ENCODE measurements at places on chromosomes 6 and 20. TPM values are rescaled to one million over a fixed set of nuclear protein-coding genes. Genes with fewer than 3 reads are reported as not detected.

C6orf15 gene
- total RNA-seq = not detected

TBXT gene
- total RNA-seq = not detected

KIAA0408 gene
- total RNA-seq = 1.4 TPM

LHFPL5 gene
- total RNA-seq = not detected

DNA sequence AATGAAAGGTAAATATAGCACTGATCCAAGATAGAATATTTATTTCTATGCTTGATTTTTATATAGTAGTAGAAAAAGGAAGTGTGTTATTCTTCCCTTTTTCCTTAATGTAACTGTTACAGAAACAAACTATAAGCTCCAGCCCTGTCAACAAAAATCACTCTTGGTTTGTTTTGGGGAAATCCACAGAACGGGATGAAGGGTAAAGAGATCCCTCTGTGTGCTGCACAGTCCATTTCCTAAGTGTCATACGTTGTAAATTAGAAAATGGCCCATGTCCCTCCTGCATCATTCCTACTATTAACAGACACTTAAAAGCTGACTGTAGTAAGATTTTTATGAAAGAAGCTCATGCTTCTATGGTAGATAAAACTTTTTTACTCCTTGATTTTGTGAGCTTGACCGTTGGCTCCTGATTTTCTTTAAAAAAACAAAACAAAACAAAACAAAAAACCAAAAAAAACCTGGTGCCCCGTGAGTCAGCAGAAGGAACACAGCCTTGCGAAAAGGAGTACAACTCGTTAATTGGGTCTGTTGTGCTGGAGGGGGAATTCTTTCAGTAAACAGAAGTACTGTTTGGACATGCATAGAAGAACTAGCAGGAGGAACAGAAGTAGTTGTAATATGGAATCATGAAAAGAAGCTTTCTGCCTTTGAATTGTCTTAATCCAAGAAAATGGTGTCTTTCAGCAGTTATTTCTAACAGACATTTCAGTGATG is 67.5 kb downstream of the RTN4IP1 start:
- peak; percentile 35 for DNase-seq
- 0 out of 2 replicates have a peak overlapping the region, but pooled peaks have one; percentile 13 for H3K27ac ChIP-seq
- H3K27me3 ChIP-seq = no peaks in the 10 kb centered on the region
- H3K4me1 ChIP-seq = peaks cover 22% of the 10 kb centered on the region

- no peaks in the 10 kb centered on the region for H3K36me3 ChIP-seq
- H3K27ac ChIP-seq = no peak overlapping the region
- H3K27me3 ChIP-seq = 0 out of 2 replicates have a peak, but pooled peaks cover 3% of the 10 kb centered on the region
These were observed 3.3 kb downstream of the KCNS1 start for GRCh38 chr20:45097485-45098102.

- no peaks in the 10 kb centered on the region for H3K27me3 ChIP-seq
- H3K27ac ChIP-seq = no peak overlapping the region
- DNase-seq = no peak
- no peak overlapping the region for H3K4me3 ChIP-seq
- H3K4me1 ChIP-seq = peaks cover 9% of the 10 kb centered on the region
These were observed 202.0 kb upstream of the RAB32 start for GRCh38 chr6:146341493-146342230.

- H3K27me3 ChIP-seq = no peaks in the 10 kb centered on the region
- H3K36me3 ChIP-seq = peaks cover 4% of the 10 kb centered on the region
- no peak overlapping the region for H3K27ac ChIP-seq
- H3K4me1 ChIP-seq = peaks cover 11% of the 10 kb centered on the region
- no peak overlapping the region for H3K4me3 ChIP-seq
- DNase-seq = no peak
These were observed 14.7 kb downstream of the SESN1 start for GRCh38 chr6:109079981-109080380.

DNA sequence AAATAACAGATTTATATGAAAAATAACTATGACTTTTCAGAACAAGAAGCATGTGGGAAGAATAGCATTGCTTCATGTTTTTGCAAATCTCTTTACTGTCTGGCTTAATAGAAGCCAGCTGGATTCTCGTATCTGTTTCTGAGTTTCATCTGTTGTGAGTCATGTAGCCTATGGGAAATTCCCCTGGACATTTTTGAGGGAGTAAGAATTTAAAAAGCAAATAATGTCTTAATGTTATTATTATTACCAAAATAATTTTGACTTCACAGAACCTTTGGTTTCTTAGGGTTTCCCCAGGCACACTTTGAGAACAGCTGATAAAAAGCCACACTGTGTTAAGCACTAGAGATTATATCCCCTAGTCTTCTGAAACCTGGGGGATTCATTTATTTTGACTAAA is 75.8 kb downstream of the SYCP2L start:
- peak overlapping the region; percentile 24 for H3K27ac ChIP-seq
- DNase-seq = peak; percentile 87
- H3K27me3 ChIP-seq = no peaks in the 10 kb centered on the region
- H3K4me3 ChIP-seq = peak overlapping the region; percentile 30

- H3K4me1 ChIP-seq = no peaks in the 10 kb centered on the region
- no peak overlapping the region for H3K27ac ChIP-seq
- no peak overlapping the region for H3K4me3 ChIP-seq
- H3K36me3 ChIP-seq = no peaks in the 10 kb centered on the region
- no peaks in the 10 kb centered on the region for H3K27me3 ChIP-seq
- DNase-seq = no peak
These were observed 2.7 kb downstream of the AKAP12 start for GRCh38 chr6:151242420-151242861.

DNA sequence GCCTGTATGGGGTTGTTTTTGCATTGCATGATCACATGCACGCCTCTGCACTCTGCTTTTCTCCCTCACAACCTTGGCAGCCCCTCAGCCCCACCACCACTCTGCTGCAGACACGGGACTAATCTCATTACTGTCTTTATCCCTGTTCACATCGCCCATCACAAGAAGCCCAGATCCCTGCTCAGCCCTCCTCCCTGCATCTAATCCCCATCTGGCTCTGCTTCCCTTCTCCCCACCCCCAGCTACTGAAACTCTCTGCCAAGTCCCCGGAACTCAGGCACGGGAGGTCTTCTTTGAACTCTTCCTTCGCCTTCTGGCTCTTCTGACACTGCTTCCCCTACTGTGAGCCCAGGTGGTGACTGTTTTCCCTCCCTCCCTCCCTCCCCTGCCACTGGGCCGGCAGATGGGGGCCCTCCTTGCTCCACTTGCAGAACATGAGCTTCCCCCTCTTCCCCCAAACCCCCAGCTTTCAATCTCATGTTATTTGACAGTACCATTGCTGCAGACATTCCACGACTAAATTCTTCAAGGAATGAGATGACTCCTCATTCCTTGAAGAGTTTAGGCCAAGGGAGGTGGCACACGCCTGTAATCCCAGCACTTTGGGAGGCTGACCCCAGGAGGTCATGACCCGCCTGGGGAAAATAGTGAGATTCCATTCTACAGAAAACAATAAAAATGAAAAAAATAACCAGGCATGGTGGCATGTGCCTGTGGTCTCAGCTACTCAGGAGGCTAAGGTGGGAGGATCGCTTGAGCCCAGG is 21.9 kb upstream of the TULP1 start:
- H3K36me3 ChIP-seq = no peaks in the 10 kb centered on the region
- DNase-seq = no peak
- no peaks in the 10 kb centered on the region for H3K4me1 ChIP-seq
- H3K27me3 ChIP-seq = peaks cover 3% of the 10 kb centered on the region
- H3K4me3 ChIP-seq = no peak overlapping the region

GRCh38 chr6:32271429-32271828 is 47.6 kb upstream of the NOTCH4 start:
- DNase-seq = no peak
- H3K4me1 ChIP-seq = no peaks in the 10 kb centered on the region
- H3K36me3 ChIP-seq = no peaks in the 10 kb centered on the region
- no peak overlapping the region for H3K27ac ChIP-seq
- H3K4me3 ChIP-seq = no peak overlapping the region

GRCh38 chr6:104226790-104227446 is 632.8 kb downstream of the HACE1 start:
- H3K4me1 ChIP-seq = no peaks in the 10 kb centered on the region
- H3K36me3 ChIP-seq = no peaks in the 10 kb centered on the region
- H3K27me3 ChIP-seq = no peaks in the 10 kb centered on the region
- no peak overlapping the region for H3K27ac ChIP-seq
- DNase-seq = no peak
- no peak overlapping the region for H3K4me3 ChIP-seq

- peaks cover 44% of the 10 kb centered on the region for H3K27me3 ChIP-seq
- H3K27ac ChIP-seq = no peak overlapping the region
- no peaks in the 10 kb centered on the region for H3K4me1 ChIP-seq
- H3K36me3 ChIP-seq = no peaks in the 10 kb centered on the region
These were observed 28.3 kb upstream of the CD83 start for GRCh38 chr6:14089224-14089623.

Data from GM23248 (cell line).